ENCODE measurements at places on chromosomes 3 and 15.

DNA sequence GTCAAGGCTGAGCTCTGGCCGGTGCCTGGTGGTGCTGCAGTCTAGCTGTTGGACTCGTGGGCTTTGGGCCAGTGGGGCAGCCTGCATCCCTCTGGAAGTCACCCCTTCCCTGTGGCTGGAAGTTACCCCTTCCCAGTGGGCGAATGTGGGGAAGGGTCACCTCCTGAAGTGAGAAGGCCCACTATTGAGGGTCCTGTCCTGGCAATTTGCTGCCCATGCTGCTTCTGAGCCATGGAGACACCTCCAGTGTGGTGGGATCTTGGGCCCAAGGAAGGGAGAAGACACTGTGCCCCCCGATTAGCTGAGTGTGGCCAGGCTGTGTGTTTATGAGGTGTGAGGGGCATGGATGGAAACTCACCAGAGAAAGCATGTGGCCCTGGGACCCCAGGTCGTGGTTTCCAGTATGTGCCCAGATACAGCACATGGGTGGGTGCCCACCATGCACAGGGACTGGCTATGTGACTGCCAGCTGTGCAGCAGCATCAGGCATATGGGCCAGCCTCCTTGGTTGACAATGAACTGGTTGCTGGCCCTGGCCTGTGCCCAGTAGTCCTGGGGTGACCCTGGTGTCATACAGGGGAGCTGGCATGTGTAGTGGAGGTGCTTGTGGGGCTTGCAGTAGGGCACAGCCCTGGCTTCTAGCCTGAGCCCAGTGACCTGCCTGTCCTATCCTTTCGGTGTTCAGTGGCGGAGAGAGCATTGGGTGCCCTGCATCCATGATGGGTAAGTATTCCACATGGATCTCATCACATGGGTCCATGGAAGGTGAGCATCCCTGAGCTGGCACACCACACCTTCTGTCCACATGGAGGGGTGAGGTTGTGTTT is 221.2 kb downstream of the SNRPN start:
- peak; percentile 20 for DNase-seq

DNA sequence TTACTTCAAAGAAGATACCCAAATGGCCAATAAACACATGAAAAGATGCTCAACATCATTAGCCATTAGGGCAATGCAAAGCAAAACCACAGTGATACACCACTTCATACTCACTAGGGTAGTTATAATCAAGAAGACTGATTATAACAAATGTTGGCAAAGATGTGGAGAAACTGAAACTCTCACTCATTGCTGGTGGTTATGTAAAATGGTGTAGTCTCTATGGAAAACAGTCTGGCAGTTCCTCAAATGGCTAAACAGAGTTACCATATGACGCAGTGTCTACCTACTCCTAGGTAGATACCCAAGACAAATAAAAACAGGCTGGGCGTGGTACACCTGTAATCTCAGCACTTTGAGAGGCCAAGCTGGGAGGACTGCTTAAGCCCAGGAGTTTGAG is 3.5 kb upstream of the ZFAND6 start:
- DNase-seq, result no peak

DNA sequence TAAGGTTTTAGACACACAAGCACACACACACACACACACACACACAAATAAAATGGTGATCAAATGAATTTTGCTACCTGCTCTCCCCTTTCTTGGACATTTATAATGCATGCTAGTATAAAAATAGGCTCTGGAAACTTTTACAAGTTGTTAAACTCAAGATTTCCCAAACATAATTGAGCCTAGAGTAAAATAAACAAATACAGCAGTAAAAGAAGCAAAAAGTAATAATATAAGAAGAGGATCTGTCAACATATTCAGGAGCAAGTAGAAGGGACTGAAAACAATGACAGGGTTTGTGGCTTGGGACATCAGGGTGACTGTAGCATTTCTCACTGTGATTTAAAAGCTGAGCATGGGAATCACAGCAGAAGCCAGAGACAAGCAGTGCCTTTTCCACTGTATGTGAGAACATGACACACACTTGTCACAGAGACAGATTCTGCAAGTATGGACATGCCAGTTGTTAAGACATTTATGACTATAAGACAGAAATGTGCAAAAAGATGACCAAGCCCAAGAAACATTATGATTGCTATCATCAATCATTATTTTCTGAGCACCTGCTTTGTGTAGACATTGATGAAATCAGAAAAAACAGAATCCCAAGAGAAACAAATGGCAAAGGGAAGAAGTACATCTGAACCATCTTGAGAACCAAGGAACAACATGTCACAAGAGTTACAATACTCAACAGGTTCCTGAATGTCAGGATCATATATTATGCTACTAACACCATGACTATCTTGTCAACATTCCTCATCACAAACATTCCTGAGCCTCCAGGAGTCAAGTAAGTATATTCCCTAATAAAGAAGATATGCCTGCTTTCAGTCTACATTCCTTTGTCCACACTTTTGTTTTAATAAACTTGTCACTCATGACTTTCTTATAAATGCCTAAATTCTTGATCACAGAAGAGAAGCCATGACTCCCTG is 7.1 kb downstream of the THRB start:
- DNase-seq, result no peak

DNA sequence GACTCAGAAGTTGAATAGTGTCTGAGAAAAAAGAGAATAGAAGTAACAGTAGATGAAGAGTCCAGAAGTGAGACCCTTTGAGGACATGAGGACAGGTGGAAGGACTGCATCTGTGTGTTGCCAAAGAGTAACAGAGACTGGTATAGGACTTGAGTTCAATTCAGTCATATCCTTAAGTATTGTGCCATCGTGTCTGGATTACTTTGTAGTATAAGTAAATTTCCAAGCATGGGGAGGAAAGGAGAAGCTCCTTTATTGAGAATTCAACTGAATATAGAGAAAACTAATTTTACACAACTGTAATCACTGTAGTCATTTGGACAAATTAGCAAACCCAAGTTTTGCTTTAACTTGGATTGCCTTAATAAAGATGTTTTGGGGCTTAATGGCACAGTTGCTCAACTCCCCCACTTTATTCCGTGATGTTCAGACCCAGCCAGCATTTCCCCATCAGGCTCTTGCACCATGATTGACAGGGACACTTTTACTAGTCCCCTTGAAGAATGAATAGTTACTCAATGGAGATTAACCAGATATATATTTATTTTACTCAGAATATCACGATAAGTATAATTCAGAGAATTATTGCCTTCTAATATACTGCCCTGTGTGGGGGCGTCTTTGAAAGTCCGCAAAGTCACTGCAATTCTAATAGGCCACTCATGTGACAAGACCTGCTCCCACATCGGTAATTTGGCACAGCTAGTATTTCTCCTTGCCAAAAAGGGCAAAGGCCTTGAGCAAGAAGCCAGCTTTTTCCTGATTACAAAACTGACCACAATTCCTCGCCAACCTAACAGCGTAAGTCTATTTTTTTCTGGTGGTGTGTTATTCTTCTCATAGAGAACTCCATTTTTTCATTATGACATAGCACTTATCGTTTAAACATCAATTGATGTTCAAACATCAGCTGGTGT is 61.3 kb downstream of the PPARG start:
- peak; percentile 32 for DNase-seq

- no peak for DNase-seq
Measured at GRCh38 chr3:94862703-94863102, 799.8 kb downstream of the NSUN3 start.

DNA sequence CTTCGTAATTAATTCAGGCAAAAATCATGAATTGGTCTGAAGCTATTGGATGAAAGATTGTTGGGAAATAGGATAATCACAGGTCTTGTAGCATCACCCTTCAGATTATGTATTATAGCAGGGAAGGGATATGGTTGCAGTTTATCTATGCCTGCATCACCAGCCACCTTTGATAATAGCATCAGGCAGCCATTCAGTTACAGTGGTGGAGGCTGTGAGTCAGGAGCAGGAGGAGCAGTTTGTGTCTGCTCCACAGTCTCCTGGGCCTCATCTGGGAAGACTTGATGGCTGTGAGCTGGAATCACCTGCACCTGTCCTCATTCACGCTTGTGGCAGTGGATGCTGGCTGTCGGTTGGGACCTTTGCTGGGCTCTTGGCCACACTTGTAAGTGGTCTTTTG is 104.3 kb upstream of the PLXNA1 start:
- DNase-seq, result no peak

GRCh38 chr3:49700453-49701128 is 11.2 kb downstream of the RNF123 start:
- DNase-seq, result no peak

GRCh38 chr3:186210852-186211500 is 102.1 kb upstream of the ETV5 start:
- no peak for DNase-seq

GRCh38 chr3:194250098-194251002 is 100.8 kb downstream of the CPN2 start:
- DNase-seq, result peak; percentile 92

DNA sequence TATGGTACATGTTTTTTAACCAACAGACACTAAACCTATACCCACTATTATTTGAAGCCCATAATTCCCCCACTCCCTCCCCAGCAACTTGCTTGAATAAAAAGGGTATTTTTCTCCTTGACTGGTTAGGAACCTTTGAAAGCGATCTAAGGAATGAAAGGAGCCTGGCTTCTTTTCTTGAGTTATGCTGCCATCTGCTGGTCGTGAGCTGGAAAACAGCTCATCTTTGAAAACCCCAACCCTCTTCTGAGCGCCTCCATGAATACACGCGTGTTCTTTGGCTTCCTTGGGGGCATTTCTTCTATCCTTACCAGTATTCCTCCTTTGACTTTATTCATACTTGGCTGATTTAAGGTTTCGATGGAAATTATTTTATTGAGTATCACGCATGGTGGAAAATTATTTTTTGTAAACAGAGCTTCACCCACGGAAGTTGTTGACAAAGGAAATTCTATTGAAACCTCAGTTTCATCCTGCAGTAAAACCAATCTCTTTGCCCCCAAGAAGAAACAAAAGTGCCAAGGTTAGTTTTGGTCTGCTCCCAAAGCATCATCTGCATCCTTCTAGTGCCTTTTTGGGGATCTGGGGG is 171.6 kb downstream of the SV2B start:
- DNase-seq, result peak; percentile 39

All from right cardiac atrium (tissue), 5 donors.